ENCODE measurements at places on chromosomes 2 and 18.

- no peak for DNase-seq
Measured at GRCh38 chr2:39492716-39493115, 55.6 kb upstream of the MAP4K3 start.

GRCh38 chr18:75309564-75309963 is 99.0 kb downstream of the TSHZ1 start:
- no peak for DNase-seq

- no peak for DNase-seq
Measured at GRCh38 chr2:138500592-138501424, 762 bp upstream of the SPOPL start.

DNA sequence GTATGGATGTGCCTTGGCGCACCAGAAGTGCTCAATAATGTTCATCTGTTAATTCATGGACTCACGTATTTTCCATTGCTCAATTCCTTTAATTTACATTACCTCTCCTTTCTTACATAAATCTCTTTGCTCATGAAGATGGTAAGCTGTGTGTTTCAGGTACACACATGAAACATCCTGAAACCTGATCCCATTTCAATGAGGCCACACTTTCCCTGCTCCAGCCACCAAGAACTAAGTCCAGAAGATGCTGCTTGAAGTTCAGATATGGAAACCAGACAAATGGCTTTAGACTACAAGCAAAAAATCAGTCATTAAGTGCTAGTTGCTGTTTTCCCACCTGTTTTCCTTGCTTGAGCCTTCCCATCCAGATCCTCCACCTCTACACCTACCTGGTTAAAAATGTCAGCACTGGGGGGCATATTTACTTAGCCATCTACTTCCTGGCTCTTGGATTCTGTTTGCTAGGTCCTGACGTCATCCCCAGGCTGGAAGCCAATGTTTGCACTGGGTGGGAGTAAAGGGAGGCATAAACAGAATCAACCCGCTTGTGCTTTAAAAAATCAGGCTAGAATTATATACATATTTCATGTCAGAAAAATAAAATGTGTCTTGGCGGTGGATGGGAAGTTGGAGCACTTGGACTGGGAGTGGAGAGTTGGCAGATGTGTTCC is 309.7 kb downstream of the OSR1 start:
- DNase-seq, result no peak

GRCh38 chr18:68426731-68427315 is 288.1 kb downstream of the TMX3 start:
- no peak for DNase-seq

- DNase-seq, result peak; percentile 12
Measured at GRCh38 chr2:43898134-43898837, 59.5 kb downstream of the ABCG8 start.

DNA sequence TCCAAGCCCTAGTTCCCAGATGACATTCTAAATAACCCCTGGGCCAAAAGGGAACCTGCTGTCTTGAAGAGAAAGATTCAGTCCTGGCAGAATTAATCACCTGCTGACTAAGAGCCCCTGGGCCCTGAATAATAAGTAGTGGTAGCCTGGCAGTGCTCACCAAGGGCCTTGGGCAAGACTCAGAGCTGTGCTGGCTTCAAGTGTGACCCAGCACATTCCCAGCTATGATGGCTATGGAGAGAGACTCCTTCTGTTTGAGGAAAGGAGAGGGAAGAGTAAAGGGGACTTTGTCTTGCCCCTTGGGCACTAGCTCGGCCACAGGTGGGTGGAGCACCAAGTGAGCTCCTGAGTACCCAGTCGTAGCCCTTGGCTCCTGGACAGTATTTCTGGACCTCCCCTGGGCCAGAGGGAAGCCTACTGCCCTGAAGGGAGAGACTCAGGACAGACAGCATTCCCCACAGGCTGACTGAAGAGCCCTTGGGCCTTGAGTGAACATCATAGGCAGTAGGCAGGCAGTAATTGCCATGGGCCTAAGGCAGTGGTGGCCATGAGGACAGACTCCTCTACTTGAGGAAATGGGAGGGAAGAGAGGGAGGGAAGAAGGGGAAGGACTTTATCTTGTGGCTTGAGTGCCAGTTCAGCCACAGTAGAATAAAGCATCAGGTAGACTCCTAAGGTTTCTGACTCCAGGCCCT is 40.0 kb upstream of the INPP4A start:
- no peak for DNase-seq

DNA sequence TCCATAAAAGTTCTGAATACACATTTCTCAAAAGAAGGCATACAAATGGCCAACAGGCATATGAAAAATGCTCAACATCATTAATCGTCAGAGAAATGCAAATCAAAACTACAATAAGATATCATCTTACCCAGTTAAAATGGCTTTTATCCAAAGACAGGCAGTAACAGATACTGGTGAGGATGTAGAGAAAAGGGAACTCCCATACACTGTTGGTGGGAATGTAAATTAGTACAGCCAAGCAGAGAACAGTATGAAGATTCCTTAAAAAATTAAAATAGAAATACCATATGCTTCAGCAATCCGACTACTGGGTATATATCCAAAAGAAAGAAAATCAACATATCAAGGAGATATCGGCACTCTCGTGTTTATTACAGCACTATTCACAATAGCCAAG is 1312.5 kb downstream of the DSC3 start:
- DNase-seq, result no peak

DNA sequence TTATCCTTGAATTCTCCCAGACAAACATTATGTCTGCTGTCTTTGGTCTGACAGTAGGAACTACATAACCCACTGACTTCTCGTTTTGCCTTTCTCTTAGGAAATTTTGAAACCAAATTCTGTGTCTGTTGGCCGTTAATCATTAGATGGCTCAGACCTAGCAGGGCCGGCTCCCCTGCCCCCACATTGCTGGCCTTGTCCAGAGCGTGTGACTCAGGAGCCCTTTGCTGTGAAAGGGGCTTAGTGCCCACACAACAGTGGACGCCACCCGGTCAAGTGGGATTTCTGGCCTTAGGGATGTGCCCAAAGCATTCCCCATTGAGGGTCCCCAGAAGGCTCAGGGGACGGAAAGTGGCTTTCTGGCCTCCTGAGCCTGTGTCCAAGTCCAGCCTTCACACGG is 137.5 kb downstream of the CTIF start:
- DNase-seq, result no peak

GRCh38 chr2:226118471-226119429 is 680.9 kb downstream of the IRS1 start:
- no peak for DNase-seq

DNA sequence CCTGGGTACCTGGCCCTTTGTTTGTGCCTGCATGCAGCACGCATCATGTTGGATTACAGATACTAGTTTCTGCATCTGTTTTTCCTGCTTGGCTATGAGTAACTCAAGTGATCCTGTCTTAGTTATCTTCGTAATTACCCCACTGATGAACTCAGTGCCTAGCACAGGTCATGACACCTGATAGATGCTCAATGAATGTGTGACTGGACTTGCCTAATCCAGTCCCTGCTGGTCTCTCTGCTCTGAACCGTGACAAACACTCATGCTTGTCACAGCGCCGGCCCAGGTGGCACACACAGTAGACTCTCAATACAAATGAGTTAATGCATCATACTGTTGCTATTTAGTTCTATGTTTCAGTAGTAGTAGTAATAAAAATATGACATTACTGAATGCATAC is 31.2 kb upstream of the NTSR2 start:
- DNase-seq, result no peak

- DNase-seq, result no peak
Measured at GRCh38 chr18:41227993-41228392, 727.0 kb upstream of the PIK3C3 start.

DNA sequence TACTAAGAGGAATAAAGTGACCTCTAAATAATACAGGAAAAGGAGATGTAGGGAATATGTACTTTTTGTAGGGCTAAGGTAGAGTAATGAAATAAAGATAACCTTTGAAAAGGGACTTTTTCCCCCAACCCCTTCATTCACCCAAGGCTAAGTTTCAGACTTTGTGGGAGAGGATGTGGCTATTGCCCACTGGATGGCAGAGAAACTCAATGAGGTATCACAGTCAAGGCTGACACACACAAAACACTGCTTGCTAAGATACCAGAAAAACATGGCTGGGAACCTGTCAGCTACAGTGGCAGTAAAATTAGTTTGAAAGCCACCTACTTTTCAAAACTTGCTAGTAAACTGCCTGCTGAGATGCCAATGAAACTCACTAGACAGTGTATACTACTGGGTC is 158.8 kb upstream of the WDSUB1 start:
- no peak for DNase-seq

DNA sequence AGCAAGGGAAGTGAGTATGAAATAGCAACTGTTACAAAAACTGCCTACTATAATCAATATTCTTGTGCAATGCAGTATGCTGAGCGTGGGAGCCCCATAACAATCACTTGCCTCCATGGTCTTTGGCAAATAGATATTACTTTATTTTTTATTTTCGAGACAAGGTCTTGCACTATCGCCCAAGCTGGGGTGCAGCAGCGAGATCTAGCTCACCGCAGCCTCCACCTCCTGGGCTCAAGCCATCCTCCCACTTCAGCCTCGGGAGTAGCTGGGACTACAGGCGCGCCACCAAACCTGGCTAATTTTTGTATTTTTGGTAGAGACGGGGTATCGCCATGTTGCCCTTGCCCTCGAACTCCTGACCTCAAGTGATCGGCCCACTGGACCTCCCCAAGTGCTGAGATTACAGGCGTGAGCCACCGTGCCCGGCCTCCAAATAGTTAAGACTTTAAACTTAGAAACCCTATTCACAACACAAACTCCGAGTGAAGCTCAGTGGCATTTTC is 1.2 kb upstream of the CCNT2 start:
- no peak for DNase-seq

GRCh38 chr18:26417190-26417589 is 131.2 kb downstream of the KCTD1 start:
- DNase-seq, result no peak

DNA sequence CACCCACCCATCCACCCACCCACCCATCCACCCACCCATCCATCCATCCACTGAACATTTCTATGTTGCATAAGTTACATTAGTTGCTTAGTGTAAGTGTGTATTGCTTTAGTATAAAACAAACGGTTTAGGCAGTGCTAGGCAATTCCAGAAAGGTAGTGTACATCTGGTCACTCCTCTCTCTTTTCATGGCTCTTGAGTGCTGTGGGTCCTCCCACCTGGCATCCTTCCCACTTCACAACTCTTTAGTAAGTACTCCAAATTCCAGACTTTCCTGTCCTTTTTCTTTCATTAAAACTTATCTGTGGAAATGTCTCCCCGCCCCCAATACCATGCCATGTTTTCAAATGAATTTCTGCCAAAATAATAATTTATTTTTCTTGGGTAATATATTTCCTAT is 122.5 kb downstream of the PLEKHM3 start:
- DNase-seq, result no peak

GRCh38 chr2:125259451-125259850 is 1234.4 kb downstream of the CNTNAP5 start:
- no peak for DNase-seq

DNA sequence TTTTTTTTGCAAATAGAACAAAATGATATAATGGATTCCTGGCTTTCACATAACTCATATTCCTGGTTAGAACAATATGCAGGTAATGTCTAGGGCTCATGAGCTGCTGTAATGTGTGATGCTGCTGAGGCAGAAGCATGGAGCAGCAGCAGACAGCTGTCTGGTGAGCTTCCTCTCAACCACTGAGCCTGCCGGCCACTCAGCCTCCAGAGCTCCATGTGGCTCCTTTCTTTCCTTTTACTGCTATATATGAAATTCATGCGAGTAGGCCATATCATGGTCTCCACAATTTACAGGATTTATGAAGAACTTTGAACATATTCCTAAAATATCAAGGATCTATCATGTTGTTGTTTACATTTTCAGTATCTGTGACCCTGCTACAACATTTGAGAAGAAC is 120.9 kb downstream of the MEP1B start:
- DNase-seq, result no peak

DNA sequence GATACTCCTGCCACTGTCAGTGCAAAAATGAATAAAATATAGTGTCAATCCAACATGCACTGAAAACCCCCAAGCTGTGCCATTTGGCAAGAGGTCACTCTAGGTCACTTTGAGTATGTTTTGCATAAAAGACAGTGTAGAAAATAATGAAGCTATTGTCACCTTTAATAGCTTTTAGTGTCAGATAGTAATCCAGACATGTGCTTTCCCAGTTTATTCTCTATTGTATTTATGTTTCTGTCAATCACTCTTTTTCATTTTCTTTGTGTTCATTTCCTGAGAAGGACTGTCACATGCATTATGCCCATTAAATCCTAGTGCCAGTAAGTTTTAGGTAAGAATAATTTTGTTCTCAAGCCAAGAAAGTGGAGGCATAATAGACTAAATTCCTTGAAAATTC is 1073.9 kb upstream of the CDH2 start:
- no peak for DNase-seq

DNA sequence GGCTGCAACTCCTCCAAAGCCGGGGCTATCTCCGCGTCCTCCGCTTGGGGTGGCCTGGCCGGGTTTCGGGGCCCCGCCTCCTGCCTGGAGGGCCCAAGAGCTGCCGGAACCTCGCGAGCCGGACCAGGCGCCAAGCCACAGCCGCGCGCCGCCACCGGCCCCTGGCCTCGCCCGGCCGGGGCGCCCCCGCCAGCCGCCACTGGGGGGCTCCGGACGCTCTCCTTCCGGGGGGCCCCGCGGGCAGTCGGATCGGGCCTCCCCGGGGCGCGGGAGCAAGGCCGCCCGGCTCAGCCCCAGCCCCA is 17.4 kb upstream of the HAAO start:
- peak; percentile 80 for DNase-seq

DNA sequence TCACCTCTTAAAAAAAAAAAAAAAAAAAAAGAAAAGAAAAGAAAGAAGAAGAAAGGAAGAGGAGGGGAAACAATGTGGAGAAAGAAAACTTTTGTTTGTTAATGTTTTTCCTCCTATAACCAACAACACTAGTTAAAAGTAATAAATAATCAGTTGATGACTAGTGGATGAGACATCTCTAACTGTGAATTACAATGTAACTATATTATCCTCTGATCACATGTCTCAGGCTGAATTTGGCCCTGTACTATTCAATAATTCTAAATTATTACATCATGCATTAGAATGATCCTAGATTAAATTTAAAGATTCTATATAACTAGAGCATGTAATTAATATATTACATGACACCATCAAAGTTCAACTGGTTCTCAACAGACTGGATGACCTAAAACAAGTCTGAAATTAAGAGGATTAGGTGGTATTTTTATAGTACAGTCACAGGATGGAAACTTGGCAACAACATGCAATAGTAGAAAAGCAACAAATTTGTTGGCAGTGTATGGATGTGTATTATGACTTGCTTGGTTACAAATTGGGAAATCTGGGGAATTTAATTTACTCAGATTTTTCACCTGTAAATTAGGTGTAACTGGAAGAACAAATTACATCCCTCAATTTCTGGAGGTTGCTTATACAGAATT is 269.3 kb upstream of the SETBP1 start:
- no peak for DNase-seq

GRCh38 chr2:111671426-111672150 is 212.4 kb downstream of the ANAPC1 start:
- no peak for DNase-seq

GRCh38 chr2:182540252-182540651 is 113.4 kb upstream of the PDE1A start:
- no peak for DNase-seq

DNA sequence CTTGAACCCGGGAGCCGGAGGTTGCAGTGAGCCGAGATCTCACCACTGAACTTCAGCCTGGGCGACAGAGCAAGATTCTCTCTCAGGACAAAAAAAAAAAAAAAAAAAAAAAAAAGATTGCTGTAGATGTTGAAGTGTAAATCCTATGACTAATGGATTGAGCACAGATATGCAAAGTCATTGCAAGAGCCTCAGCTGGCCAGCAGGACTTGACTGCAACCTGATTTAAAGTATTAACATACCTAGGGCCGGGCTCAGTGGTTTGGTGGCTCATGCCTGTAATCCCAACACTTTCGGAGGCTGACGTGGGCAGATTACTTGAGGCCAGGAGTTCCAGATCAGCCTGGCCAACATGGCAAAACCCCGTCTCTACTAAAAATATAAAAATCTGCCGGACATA is 103.4 kb upstream of the MSH2 start:
- no peak for DNase-seq
